OCI-M1 (cell line): ENCODE measurements at places on chromosomes 6 and 20.

- DNase-seq, result no peak
These were observed 19.4 kb upstream of the GATA5 start for GRCh38 chr20:62494980-62495748.

- DNase-seq, result no peak
These were observed 81.5 kb downstream of the EDN1 start for GRCh38 chr6:12371641-12372146.

DNA sequence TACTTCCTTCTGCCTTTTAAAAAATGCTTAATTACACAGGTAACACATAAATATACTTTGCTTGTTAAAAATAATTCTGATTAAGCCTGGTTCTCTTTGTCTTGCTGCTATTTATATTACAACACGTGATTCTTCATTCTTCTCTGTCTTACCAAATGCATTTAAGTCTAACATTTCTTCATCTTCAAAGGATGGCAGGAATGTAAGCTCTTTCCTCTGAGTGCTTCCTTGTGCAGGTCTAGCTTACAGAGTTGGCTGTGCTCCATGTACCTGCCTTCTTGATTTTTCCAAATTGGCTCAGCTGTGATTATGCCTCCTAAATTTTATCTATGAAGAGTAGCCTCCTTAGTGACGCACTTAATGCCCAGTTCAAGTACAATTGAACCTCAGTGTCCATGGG is 44.4 kb downstream of the RNF144B start:
- no peak for DNase-seq

DNA sequence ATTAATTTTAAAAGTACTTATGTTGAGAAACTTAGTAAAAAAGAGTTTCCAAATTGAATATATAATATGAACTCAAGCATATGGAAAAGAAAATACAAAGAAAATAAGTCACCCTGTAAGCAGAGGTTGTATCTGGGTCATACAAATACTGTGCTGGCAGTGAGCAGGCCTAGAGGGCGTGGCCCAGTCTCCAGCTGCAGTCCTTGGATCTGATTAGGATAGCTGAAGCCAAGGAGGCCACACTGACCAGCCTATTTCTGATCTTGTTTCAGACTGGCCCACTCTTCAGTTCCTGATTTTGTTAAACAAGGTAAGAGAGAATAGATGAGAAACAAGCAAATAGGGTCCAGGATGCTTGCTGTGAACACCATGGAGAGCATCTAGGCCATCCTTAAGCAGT is 228.8 kb downstream of the EPM2A start:
- peak; percentile 52 for DNase-seq

GRCh38 chr6:155968921-155969320 is 513.3 kb upstream of the NOX3 start:
- DNase-seq, result no peak

- peak; percentile 88 for DNase-seq
These were observed 56.3 kb downstream of the PREX1 start for GRCh38 chr20:48771542-48771941.
